AG10803 (cell line): ENCODE measurements at places on chromosomes 12 and 14.
A peak's percentile ranks its signal among the peaks of the same experiment; 100 is the strongest.

- DNase-seq, result no peak
Observed at GRCh38 chr14:49863487-49864281, 11.1 kb upstream of the NEMF start.

- no peak for DNase-seq
Observed at GRCh38 chr14:58662759-58663158, 25.0 kb downstream of the DACT1 start.

- DNase-seq, result no peak
Observed at GRCh38 chr14:23865502-23865901, 88.1 kb upstream of the DHRS4 start.

DNA sequence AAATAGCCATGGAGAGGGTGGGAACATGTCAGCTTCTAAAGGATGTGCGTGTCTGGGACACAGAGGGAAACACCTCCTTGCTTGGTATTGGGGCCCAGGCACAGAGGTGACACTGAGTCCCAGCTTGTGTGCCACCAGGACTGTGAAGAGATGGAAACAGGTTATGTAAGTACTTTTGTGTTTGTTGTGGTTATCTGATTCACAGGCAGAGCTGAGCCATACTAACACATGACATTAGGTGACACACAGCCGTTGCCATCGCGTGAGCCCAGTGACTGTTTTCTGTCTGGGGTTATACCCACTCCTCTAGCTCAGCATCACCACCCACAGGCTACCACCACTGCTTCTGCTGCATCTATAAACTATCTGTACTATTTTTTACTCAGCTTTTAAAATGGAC lies 12.1 kb upstream of the FLVCR2 start:
- DNase-seq, result peak; percentile 5

GRCh38 chr12:12723681-12724420 lies 6.7 kb downstream of the CDKN1B start:
- peak; percentile 26 for DNase-seq

GRCh38 chr12:109763201-109763841 lies 49.7 kb downstream of the FAM222A start:
- peak; percentile 38 for DNase-seq

GRCh38 chr12:98053202-98053601 lies 462.2 kb upstream of the TMPO start:
- no peak for DNase-seq

DNA sequence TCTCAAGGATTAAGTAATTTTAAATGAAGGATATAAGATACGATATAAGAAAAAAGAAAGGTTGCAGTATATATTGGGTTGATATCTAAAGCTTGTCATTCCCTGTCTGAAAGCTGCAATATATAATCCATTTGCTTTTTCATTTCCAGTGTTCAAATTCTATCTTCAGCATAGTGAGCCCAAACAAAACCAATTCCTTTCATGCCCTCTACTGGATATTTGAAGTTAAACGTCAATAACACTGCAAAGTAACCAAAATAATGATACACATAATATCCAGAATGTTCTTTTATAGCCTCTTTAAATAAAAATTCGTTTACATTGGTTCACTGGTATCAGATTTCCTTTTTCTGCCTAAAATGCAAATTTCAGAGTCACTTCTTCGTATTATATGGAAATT lies 64.5 kb upstream of the DAAM1 start:
- peak; percentile 40 for DNase-seq

- peak; percentile 64 for DNase-seq
Observed at GRCh38 chr14:54881761-54882401, 20.7 kb downstream of the GCH1 start.

GRCh38 chr12:52494518-52494917 lies 1.5 kb upstream of the KRT6A start:
- peak; percentile 87 for DNase-seq

DNA sequence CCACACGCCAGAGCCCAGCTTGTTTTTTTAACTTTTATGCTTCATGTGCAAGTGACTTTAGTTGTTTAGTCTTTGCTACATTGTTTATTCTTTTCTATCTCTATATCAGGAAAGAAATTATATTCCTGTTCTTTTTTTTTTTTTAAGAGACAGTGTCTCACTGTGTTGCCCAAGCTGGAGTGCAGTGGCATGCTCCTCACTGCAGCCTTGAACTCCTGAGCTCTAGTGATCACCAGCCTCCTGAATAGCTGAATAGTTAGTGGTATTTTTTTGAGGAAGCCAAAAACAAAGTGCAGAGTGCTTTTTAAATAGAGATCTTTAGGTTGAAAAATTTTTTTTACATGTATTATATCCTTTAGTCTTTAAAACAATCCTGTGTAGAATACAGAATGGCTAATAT lies 58.2 kb downstream of the ETNK1 start:
- no peak for DNase-seq

- peak; percentile 61 for DNase-seq
Observed at GRCh38 chr12:132453361-132454192, 36.4 kb upstream of the FBRSL1 start.

- no peak for DNase-seq
Observed at GRCh38 chr14:83988275-83988674, 1541.7 kb upstream of the FLRT2 start.

- no peak for DNase-seq
Observed at GRCh38 chr12:107364875-107365518, 271.6 kb upstream of the CRY1 start.

GRCh38 chr12:120015313-120015712 lies 26.3 kb downstream of the BICDL1 start:
- DNase-seq, result no peak

GRCh38 chr14:63483315-63483714 lies 59.9 kb downstream of the PPP2R5E start:
- no peak for DNase-seq

DNA sequence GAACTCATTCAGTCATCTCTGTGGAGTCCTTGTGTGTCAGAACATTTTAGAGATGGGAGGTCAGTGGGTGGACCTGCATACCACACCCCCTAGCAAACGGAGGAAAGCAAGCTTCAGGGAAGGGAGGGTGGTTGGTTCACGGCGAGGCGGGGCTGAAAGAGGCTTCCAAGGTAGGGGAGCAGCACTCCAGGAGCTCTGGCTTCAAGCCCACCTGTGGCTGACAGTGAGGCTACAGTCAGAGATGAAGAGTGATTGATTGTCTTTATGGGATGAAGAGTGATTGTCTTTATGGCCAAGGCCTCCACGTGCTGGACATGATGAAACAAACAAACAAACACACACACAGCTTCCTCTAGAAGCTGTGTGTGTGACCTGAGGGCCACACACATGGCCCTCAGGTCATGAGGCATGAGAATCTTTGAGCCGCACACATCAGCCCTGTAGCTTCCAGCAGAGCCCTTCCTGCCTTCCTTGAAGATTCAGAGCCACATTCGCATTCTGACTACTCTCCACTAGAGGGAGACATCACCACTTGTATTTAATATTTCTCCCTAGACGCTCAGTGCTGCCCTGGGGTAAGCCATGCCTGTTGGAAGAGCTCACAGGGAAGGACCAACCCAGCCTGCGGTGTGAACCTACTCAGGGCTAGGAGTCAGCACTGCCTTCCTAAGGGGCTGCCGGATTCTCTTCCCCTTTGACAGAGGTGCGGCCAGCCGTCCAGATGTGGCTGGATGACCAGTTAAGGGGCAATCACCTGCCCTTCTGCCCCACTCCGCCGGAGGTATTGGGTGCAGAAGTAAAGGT lies 54.4 kb upstream of the KCNA1 start:
- peak; percentile 79 for DNase-seq

DNA sequence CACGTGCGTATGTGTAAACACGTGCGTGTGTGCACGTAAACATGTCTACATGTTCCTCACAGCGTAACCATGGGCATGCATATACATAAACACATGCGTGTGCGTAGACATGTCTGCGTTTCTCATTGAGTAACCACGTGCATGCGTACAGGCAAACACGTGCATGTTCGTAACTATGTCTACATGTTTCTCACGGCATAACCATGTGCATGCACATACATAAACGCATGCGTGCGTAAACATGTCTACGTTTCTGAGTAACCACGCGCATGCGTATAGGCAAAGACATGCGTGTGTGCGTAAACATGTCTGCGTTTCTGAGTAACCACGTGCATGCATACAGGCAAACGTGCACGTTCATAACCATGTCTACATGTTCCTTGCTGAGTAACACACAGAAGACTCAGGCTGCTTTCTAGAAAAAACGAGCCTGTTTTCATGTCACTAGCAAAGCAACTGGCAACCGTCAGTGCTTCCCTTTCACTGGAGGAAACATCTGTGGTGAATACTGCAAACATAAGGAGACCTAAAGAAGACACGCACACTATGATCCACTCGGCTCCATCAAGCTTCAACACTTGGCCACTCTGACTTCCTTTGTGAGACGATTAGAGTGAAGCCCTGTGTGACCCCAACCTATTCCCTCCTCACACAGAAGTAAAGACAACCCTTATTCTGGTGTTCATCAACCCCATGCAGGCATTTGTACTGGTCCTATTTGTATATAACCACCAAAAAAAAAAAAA lies 28.8 kb downstream of the POLE start:
- DNase-seq, result no peak

- DNase-seq, result peak; percentile 55
Observed at GRCh38 chr12:123398177-123398549, 14.2 kb downstream of the KMT5A start.

- no peak for DNase-seq
Observed at GRCh38 chr12:132602572-132603239, 7.7 kb downstream of the LRCOL1 start.

DNA sequence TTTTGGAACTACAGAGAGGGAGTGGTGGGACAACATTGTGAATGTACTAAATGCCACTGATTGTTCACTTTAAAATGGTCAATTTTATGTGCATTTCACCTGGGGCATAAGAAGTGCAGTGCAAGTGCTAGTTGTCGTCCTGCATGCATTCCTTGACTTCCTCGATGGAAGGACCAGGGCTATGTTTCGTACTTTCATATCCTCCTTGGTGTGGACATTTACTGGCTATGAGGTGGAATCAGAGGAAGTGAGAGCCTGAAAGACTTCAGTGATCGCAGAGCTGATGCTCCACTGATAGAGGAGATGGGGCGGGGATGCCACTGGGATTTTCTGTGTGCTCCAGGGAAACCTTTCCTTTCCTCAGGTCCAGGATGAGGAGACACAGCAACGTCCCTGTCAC lies 54.1 kb upstream of the DDX11 start:
- no peak for DNase-seq

GRCh38 chr12:130775953-130776856 lies 60.1 kb upstream of the RIMBP2 start:
- DNase-seq, result peak; percentile 81

DNA sequence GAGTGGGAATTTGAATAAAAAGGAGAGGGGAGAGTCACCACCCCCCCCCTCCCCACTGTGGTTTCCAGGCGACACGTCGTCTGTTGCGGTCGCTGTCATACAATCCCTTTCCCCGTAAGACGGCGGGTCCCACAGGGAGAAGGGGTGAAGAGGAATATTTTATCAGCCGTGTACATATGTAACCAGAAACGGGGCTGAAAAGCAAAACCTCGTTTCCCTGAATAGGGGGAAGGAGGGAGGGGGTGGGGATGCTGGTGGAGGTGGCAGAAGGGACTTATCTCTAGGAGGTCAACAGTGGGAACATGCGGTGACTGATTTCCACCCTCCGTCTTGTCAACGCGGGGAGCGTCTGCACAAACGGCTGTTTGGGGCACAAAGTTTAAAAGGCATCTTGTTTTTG lies 171.4 kb downstream of the RBM19 start:
- DNase-seq, result no peak

DNA sequence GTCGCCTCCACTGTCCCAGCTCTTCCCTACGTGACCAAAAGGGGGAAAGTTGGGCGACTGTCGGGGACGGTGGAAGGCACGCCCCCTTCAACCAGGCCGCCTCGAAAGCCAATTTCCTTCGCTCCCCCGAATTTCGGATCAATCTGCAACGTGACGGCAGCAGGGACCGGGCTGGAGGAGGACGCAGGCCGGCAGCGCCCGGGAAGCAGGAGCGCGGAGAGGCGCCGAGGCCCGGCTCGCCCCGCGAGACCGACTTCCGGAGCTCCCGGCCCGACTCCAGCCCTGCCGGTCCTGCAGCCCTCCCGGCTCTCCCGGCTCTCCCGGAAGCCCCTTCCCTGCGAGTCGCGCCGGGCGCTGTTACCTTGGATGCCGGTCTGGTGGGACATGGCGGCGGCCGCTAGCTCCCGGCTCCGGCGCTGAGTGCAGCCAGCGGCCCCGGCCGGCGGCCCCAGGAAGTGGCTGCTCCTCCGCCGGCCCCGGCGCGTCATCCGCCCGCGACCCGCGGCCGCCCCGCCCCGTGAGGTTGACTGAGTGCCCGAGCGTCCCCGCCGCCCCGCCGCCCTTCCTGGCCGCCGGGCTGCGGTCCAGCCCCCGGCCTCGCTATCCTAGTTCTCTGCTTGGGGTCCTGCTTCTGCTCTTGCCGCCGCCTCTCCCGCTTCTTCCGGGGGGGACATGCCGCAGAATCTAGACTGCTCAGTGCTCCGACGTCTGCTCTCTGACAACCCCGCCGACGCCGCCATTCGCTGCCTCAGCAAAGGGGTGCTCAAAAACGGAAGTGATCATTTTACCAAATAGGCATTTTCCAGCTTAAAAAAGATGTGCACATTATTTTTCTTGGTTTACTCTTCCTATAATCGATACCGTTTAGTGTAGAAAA lies at the start of gene TWF1:
TSS of gene TWF1 (minus strand) at position 458 of the 877 bp plus-strand sequence. CDS start at position 386, 72 bp downstream.
- peak; percentile 77 for DNase-seq

DNA sequence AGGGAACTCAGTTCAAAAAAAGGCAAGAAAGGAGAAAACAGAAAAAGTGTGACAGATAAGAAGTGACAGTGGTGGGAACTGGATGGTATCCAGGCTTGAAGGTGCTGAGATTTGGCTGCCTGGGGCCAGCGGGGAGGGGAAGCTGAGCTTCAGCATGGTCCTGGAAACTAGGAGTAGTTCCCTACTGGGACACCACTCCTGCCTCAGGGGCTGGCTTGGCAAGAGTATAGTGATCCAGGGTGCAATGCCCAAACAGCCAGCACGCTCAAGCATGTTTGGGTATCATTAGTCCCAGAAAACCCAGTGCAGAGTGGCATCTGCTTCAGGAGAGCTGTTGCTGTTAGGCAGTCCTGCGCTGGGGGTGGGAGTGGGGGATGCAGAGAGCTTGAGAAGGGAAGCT lies 49.5 kb upstream of the KTN1 start:
- no peak for DNase-seq

- DNase-seq, result peak; percentile 97
Observed at GRCh38 chr14:64628940-64629408, 75.2 kb upstream of the PLEKHG3 start.

- DNase-seq, result no peak
Observed at GRCh38 chr14:50578433-50578832, 18.5 kb downstream of the ATL1 start.

- no peak for DNase-seq
Observed at GRCh38 chr14:40447017-40447416, 1014.8 kb upstream of the FBXO33 start.

GRCh38 chr12:106736051-106736957 lies 38.2 kb upstream of the RIC8B start:
- no peak for DNase-seq
